ENCODE measurements at places on chromosomes 5 and 9.

GRCh38 chr5:23506329-23507236 is 826 bp upstream of the PRDM9 start:
- DNase-seq = no peak

DNA sequence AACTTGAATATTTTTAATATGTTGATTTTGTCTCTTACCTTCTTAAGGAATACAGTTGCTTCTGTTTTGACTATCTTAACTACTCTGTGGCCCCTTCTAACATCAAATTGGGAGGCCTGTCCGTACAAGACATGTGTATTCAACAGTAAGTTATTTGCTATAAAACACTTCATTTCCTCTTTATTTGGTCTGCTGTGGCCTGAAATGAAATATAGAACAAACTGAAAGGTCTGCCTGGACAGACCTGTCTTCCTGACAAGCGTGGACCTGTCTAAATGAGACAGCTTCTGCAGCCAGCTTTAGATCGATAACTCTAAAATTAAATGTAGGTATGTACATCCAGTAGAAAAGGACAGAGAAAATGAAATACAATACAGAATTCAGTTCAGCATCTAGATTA is 2.2 kb upstream of the LPAR1 start:
- no peak for DNase-seq

DNA sequence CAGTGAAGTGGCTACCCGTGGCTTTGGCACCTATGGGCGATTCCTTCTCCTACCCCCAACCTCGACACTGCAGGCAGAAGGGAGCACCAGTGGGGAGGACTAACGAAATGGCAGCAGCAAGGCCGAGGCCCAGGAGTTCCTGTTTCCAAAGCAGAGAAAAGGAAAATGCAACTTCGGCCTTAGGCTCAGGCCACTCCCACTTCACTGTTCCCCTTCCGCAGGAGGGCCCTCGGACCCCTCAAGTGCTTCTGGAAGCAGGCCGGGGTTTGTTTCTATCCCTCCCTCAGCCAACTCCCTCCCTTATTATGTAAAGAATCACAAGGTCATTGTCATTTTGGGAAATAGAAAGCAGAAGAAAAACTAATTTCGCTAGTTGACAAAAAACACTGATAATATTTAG is 36.4 kb upstream of the NKX2-5 start:
- DNase-seq = no peak

DNA sequence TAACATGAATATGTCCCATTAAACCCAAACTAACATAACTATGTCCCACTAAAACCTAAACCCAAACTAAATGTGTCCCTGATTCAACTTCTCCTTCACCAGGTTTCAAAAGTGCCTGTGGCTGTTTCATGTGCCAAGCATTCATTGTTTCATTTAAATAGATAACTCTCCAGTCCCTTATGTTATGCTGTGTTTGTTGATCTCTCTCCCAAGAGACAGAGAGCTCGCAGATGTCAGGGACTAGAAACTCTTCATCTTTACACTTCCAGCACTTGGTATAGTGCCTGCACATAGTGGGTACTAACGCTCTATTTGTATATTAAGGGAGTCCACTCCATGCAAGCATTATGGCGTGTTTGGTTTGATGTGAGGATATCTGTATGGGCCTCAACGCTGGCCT is 118.0 kb downstream of the GPBP1 start:
- no peak for DNase-seq

GRCh38 chr9:33107762-33108161 is 31.3 kb upstream of the SMU1 start:
- no peak for DNase-seq

DNA sequence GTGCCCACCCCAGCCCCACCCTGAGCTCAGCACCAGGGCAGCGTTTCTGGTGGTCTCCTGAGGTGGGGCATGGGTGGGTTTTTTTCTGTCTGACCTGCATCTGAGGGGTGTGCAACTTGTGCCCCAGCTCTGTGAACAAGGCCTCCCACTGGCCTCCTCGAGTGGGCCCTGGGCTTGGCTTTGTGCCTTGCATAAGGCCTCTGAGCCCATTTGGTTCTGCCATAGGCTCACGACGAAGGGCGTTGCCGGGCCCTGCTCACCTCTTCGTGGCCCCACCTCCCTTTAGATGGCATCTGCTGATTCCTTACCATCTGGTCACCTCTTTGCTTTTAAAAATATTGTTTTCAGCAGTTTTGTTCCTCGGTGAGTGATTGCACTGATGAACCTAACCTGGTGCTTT is 127.1 kb upstream of the COL5A1 start:
- DNase-seq = no peak

DNA sequence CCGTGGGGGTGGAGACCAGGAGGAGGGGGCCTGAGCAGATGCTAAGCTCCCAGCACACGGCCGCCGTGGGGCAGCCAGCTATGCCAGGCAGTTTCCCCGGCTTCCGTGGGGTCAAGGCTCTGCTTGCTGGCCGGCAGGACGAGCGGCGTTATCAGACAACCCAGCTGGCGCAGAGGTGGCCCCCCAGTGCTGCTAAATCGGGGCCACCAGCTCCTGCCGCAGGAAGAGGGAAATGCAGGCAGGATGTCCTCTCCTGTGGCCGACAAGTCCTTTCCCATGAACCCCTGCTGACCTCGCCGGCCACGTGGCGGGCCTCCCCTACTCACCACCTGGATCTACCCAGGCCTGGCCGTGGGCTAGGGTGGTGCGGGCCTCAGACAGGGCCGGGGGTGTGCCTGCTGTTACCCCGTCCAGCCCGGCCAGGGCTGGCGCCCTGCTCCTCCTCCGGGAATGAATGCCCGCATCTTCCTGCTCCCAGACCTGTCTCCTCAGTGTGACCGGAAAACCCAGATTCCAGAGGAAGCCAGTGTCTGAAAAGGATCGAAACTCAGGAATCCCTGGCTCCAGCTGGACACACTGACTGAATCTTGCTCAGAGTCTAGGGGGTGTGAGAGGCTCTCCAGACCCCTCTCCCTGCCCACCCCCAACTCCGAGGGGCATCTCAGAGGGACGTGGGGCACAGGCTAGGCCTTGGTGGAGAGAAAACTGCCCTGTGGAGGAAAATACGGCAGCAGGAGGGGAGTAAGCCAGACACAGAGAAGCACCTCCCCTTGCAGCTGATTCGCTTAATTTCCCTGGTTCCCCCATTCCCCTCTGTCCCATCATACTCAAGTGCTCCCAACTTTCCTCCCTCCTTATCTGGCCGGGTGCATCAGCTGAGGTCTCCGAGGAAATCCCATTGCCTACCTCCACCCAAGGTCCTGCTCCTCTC is 3.9 kb downstream of the FLT4 start:
- no peak for DNase-seq

- no peak for DNase-seq
These were observed 32.6 kb upstream of the TMEM250 start for GRCh38 chr9:136151214-136151804.

- no peak for DNase-seq
These were observed 199.7 kb downstream of the ATPSCKMT start for GRCh38 chr5:10049858-10050455.

GRCh38 chr9:96084331-96084734 is 208.8 kb downstream of the ERCC6L2 start:
- DNase-seq = peak; percentile 39

GRCh38 chr5:9046756-9047481 is 499.0 kb downstream of the SEMA5A start:
- DNase-seq = no peak

- DNase-seq = no peak
These were observed 64.4 kb downstream of the USP20 start for GRCh38 chr9:129899620-129900019.

DNA sequence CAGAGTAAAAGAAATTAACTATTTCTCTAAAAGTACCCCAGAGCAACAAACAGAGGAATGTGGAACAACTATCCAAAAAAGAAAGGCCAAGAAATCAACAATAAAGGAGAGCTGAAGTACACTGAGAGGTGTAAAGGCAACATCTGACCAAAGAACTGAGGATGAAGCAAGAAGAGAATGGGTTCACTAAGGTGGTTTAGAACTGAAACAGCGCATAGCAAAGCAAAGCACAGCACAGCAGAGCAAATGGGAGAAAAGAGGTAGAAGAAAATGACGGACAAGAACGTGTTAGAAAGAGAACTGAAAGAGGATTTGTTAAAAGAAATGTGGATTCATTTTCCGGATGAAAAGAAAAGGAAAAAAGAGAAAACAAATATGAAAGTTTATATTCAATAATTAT is 25.8 kb downstream of the RFX3 start:
- DNase-seq = no peak

- no peak for DNase-seq
These were observed at the start of gene MVB12B for GRCh38 chr9:126326228-126327005. Gene MVB12B, plus strand, starts transcription at chr9:126326829. Its CDS starts 101 bp downstream, at chr9:126326930.

DNA sequence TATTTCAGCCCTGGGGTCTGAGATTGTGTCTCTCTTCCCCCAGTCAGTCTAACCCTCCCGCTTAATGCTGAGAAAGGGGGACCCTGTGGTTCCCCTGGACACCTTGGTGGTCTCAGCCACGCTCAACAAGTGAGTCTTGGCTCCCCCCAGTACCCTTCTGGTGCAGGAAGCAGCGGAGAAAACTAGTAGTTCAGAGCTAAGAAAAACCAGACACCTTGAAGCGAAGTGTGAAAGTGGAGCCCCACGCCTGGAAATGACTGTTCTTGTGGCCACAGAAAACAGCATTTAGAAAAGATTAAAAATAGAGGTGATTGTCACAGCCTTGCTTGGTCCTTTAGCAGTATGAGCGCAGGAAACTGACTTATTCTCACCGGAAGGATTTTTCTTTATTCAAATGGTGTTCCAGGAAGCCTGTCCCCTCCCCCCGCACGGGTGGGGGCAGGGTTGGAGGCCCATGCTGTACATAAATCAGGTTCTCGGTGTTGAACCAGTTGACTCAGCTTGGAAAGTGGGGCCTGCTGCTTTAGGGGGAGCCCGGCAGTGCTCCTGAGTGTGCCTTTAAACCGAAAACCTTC is 8.1 kb downstream of the ARPC5L start:
- peak; percentile 81 for DNase-seq

GRCh38 chr9:2623288-2624050 is 1.9 kb downstream of the VLDLR start:
- no peak for DNase-seq

GRCh38 chr9:112860451-112860850 is 30.2 kb downstream of the SLC46A2 start:
- no peak for DNase-seq

DNA sequence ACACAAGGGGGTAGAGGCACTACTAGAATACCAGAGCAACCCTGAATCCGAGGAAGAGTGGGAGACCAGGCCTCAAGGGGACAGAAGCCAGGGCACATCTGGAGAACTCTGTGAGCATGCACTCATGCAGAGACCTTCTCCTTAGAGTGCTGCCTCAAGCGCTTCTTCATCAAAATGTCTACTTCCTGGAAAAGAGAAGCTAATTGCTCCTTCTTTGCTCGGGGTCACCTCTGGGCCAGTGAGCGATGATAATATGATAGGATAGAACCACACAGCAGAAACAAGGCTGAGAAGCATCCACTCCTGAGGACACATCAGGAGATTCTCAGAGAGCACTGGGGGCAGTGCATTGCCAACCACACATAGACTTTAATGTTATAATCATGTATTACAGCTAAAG is 23.7 kb upstream of the LMNB1 start:
- peak; percentile 44 for DNase-seq

GRCh38 chr9:120360046-120360445 is 219.9 kb downstream of the CDK5RAP2 start:
- DNase-seq = no peak

DNA sequence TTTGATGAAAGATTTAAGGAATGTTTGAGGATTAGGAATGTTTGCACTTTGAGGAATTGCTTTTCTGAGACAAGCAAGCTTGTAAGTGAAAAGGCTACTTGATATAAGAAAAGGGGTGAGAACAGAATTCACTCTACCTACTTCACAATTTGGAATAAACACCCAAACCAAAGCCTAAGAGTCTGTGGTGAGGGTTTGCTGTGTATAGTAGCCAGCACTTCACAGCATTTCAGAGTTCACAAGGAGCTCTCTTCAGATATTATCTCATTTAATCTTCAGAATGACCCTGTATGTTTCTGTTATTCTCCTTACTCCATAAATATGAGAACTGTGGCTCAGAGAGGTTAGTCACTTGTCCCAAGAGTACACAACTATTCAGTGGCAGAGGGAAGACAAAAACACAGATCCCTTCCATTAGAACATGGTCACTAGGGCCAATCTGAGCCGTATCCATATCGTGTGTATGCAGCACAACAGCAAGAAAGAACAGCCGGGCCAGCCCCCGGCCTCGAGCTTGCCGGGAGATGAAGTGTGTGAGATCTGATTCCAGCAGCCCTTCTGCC is 92.4 kb downstream of the FRMD3 start:
- no peak for DNase-seq

GRCh38 chr5:178555771-178556211 is 34.4 kb downstream of the COL23A1 start:
- DNase-seq = no peak

GRCh38 chr5:168427224-168427623 is 59.0 kb upstream of the RARS1 start:
- no peak for DNase-seq

Data from KBM-7 (cell line).